ENCODE measurements at places on chromosomes 3 and 15. TPM values are rescaled to one million over a fixed set of nuclear protein-coding genes. Genes with fewer than 3 reads are reported as not detected.

KY gene
- total RNA-seq, result 0.32 TPM

SI gene
- not detected for total RNA-seq

ISLR gene
- total RNA-seq, result 73.8 TPM

ZKSCAN7 gene
- total RNA-seq, result 5.8 TPM

INKA1 gene
- total RNA-seq, result 11.0 TPM

RAD54L2 gene
- total RNA-seq, result 26.3 TPM

CAMKV gene
- not detected for total RNA-seq

XRN1 gene
- total RNA-seq, result 39.0 TPM
